ENCODE measurements at places on chromosomes 4 and X.

DNA sequence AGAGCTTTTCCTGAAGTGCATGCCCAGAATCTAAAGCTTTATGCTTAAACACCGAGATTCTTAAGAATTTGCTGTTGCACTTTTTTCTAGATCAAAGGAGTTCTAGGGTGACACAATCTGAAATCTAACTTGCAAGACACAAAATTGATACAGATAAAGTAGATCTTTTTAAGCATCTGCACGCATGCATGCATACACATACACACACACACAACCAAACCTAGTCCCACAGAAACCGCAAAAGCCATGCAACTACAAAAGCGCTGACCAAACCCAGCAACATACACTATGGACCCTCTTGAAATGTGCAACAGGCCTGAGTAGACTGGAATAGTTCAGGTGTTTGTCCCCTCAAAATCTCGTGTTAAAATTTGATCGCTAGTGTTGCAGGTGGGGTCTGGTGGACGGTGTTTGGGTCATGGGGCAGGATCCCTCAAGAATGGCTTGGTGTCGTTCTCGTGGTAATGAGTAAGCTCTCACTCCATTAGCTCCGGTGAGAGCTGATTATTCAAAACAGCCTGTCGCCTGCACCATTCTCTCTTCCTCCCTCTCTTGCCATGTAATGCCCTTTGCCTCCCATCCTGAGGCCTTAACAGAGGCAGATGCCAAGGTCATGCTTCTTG lies 52.7 kb downstream of the IRF2 start:
- no peak for DNase-seq

GRCh38 chr4:82988323-82988832 lies 22.2 kb downstream of the LIN54 start:
- no peak for DNase-seq

- DNase-seq: no peak
Measured at GRCh38 chr4:7631288-7632014, 196.7 kb upstream of the PSAPL1 start.

- peak; percentile 3 for DNase-seq
Measured at GRCh38 chrX:117996918-117997480, 119.6 kb downstream of the KLHL13 start.

GRCh38 chr4:142314686-142315085 lies 531.4 kb downstream of the INPP4B start:
- DNase-seq: no peak

- no peak for DNase-seq
Measured at GRCh38 chr4:90852237-90852636, 725.0 kb downstream of the CCSER1 start.

DNA sequence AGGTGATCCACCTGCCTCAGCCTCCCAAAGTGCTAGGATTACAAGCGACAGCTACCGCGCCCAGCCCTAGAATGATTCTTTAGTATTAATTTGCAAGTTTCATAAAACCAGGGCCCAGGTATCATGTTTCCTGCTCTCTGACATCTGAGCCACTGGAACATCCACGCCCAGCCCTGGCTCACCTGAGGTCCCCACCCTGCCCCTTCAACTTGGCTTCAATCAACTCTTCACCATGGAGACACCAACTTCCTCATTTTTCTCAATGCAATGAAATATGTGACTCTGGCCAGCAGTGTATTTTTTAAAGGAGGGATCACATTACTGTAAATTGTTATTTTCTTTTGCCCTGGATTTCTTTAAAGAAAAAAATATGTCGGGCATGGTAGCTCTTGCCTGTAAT lies 3.9 kb downstream of the PRSS12 start:
- DNase-seq: peak; percentile 4

- DNase-seq: no peak
Measured at GRCh38 chr4:24321616-24322015, 262.7 kb downstream of the DHX15 start.

- no peak for DNase-seq
Measured at GRCh38 chr4:61549336-61549735, 349.2 kb downstream of the ADGRL3 start.

GRCh38 chr4:89834486-89835209 lies 2.3 kb downstream of the SNCA start:
- DNase-seq: no peak

DNA sequence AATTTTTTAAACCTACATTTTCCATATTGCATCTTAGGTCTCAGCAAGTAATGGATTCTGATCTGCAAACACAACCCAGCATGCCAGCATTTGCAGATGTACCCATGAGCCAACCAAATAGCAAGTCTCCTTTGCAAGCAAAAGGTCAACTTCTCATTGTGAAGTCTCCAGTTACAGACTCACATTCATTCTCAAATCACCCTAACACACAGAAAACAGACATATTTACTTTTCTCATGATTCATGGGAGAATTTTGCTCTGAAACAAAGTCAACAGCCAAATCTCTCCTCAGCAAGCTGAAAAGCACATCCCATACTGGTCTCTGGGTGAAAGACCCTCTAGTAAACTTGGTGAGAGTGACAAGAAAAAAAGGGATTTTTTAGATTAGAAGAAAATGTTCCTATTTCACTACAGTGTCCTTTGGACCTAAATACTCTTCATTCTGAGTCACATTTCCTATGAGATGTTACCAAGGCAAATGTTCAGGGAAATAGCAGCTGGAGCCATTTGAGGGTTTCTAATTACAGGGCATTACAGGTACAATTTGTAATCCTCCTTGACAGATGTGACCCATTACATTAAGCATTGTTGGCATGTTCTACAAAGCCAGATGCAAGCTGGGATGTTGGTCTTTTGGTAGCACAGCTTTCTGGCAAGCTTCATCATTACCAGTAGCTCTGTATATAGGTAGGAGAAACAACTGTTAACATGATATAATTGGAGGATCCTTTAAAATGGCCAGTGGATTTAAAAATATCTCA lies 383.3 kb downstream of the SMARCA1 start:
- DNase-seq: no peak

GRCh38 chrX:30661228-30661627 lies 8.0 kb downstream of the GK start:
- DNase-seq: no peak

DNA sequence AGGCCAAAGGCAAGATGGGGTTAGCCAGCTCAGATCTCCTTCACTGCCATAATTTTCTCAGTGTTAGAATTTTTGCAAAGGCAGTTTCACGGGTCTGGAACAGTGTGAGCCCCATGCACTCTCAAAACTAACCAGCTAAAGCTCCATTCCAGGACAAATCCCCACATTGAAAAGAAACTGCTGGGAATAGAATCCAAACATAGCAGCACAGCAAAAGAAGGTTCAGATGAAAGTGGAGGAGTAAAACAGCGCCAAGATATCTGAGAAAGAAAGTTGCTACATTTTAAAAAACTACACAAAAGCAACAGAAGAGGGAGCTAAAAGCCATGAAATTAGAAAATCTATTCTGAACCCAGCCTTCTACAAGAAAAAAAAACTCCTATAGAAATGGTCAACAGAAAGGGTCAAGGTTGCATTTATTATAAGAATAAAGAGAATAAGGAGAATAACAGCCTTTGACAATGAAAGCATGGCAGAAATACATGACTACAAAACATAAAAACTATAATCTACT lies 39.6 kb upstream of the SLC7A3 start:
- DNase-seq: no peak

- no peak for DNase-seq
Measured at GRCh38 chr4:16225167-16225862, 956 bp downstream of the TAPT1 start.

DNA sequence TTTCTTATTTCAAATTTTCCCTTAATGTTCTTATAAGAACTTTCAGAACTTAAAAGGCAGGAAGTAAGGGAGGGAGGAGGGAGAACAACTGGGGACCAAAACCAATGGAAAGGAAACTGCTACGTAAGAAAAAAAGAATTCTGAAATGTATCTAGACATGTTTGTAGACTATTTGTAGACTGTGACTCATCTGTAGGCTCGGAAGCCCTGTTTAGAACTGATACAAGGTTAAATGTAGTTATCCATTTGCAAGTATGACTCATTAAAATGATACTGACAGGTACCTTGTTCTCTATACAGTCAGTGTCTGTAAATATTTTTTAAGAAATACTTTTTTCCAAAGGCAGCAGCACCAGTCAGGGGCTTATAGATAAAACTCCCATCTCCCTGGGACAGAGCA lies 202.0 kb downstream of the DHX15 start:
- no peak for DNase-seq

- DNase-seq: peak; percentile 83
Measured at GRCh38 chr4:72209600-72209999, 177.8 kb downstream of the NPFFR2 start.
